ENCODE measurements at places on chromosomes 1 and 21.

- DNase-seq: no peak
Observed at GRCh38 chr1:155083865-155084721, 5.5 kb downstream of the EFNA3 start.

- DNase-seq: no peak
Observed at GRCh38 chr1:95554408-95554807, 320.4 kb downstream of the RWDD3 start.

GRCh38 chr1:246565751-246566127 is 322 bp downstream of the TFB2M start:
- DNase-seq: no peak

DNA sequence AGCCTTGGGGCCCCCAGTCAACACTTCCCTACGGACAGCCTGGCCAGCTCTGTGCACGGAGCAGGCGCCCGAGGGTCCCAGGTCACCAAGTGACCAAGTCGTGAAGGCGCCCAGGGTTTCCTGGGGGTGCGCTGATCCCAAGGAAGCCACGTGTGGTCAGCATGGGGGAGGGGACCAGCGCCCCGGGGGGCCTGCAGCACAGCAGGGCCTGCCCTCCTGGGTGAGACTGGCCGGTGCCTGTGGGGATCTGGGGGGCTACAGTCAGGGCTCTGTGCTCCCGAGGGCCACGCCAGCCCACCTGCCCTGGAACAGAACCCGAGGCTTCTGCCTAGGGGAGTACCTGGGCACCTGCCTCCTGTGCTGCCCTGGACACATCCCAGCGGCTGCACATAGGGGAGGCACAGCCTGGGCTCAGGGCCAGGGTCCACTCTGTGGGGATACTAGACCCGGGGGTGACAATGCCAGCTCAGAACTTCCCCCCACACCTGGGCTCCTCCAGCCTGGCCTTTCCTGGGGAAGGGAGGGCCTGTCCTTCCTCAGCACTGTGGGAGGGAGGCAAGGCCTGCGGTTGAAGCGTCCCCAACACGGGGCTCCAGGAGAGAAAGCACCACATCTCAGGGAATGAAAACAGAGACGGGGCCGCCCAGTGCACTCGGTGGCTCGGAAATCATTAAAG is 6.2 kb upstream of the POFUT2 start:
- no peak for DNase-seq

GRCh38 chr1:66402194-66402593 is 131.8 kb upstream of the SGIP1 start:
- no peak for DNase-seq
